ENCODE measurements at places on chromosomes 11 and 22. TPM values are rescaled to one million over a fixed set of nuclear protein-coding genes. Genes with fewer than 3 reads are reported as not detected.

GRCh38 chr11:73189315-73189714 is 28.8 kb upstream of the P2RY2 start:
- DNase-seq: no peak
- H3K36me3 ChIP-seq: no peaks in the 10 kb centered on the region
- H3K27ac ChIP-seq: no peak overlapping the region
- H3K4me1 ChIP-seq: no peaks in the 10 kb centered on the region
- no peak overlapping the region for H3K4me3 ChIP-seq

DNA sequence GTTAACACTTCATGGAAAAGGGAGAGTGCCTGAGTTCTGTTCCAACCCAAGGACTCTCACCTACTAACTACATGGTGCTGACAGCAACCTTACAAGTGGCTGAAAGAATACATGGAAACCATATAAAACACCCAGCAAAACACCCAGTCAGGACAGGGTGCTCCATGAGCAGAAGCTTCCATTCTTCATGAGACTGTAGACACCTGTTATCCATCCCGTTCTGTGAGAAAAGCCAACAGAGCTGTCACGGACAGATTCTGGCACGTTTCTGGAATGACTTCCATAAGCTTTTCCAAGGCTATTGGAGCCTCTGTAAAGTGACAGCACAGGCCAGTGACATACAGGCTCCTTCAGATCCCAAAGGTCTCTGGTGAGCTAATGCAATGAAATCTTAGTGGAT is 23.2 kb downstream of the PRR14L start:
- no peak overlapping the region for H3K4me3 ChIP-seq
- H3K36me3 ChIP-seq: no peaks in the 10 kb centered on the region
- DNase-seq: no peak
- no peak overlapping the region for H3K27ac ChIP-seq
- H3K27me3 ChIP-seq: no peaks in the 10 kb centered on the region

DNA sequence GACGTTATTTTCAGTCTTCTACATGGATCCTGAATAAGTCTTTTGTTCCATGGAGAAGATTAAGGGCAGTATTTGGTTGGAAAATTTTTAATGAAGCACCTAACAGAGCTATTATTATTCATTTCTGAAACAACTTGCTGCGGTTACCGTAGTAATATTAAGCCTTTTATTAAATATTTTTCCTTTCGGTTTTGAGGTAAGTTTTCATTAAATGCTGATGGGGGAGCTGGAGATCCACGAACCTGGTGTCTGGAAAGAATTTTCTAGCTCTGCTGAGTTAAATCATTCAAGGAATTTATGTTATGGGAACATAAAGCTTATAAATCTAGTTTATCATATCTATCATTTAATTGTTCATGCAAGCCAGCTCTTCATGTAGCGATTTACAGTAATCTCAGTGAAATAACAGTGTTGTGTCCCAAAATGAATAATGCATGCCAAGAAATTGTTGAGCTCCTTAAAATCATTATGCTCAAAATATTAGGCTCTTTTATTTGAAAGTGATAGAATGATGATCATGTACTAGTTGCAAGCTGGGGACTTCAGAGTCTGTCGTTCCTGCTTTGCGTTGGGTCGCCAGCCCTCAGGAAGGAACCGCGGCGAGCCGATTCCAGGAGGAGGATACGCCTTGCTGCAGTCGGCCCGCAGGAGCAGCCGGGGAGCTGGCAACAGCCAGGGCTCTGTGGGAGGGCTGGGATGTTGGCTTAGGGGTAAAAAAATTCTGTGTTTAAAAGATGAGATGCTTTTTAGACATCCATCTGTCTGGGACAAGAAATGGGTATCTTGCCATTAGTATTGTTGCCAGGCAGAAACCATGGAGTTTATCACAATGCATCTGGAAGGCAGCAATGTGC is 83.1 kb downstream of the TBC1D22A start:
- H3K27me3 ChIP-seq: no peaks in the 10 kb centered on the region
- no peak for DNase-seq
- peak overlapping the region; percentile 13 for H3K27ac ChIP-seq
- H3K36me3 ChIP-seq: no peaks in the 10 kb centered on the region

GRCh38 chr11:43951231-43951630 is 8.8 kb downstream of the C11orf96 start:
- H3K36me3 ChIP-seq: no peaks in the 10 kb centered on the region
- DNase-seq: no peak
- no peak overlapping the region for H3K27ac ChIP-seq
- H3K4me3 ChIP-seq: no peak overlapping the region
- H3K4me1 ChIP-seq: peaks cover 3% of the 10 kb centered on the region
- no peaks in the 10 kb centered on the region for H3K27me3 ChIP-seq

- DNase-seq: no peak
- H3K27ac ChIP-seq: no peak overlapping the region
- H3K27me3 ChIP-seq: no peaks in the 10 kb centered on the region
- no peaks in the 10 kb centered on the region for H3K4me1 ChIP-seq
- no peak overlapping the region for H3K4me3 ChIP-seq
Measured at GRCh38 chr22:24925586-24926427, 20.7 kb downstream of the LHFPL7 start.

Gene ROBO3
- total RNA-seq: 12.8 TPM

Gene NAV2
- 4.6 TPM for total RNA-seq

All from uterus (tissue), 4 donors.